ENCODE measurements at places on chromosomes 12 and 14.

DNA sequence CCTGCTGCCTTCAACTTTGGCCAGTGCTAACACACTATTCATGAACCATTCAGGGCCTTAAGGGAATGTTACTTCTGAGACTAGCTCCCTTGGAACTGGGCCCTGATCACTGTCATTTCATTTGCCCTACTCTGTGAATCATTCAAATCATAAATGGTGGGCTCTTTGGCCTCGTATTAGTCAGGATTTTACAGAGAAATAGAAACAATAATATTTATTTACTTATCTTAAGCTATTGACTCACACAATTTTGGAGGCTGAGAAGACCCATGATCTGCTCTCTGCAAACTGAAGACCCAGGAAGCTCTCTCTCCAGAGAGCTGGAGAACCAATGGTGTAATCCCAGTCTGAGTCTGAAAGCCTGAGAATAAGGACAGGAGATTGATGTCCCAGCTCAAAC is 398.5 kb downstream of the LRIG3 start:
- DNase-seq, result no peak

- peak; percentile 66 for DNase-seq
Measured at GRCh38 chr14:69129264-69129880, 23.5 kb downstream of the DCAF5 start.

DNA sequence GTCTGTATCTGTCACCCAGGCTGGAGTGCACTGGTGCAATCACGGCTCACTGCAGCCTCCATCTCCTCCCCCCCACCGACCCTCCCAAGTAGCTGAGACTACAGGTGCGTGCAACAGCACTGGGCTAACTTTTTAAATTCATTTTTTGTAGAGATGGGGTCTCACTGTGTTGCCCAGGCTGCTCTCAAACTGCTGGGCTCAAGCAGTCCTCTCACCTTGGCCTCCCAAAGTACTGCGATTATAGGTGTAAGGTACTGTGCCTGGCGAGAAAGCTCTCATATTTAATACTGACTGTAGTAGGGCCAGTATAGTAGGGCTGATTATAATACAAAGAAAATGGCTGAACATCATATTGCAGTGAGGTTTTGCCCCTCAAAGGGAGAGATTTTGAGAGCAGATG is 2.4 kb downstream of the RIC8B start:
- no peak for DNase-seq

GRCh38 chr12:52990206-52990605 is 16.1 kb upstream of the EIF4B start:
- no peak for DNase-seq

All from fibroblast of skin of left quadriceps (primary cell).